ENCODE measurements at places on chromosomes 7 and 10. TPM values are rescaled to one million over a fixed set of nuclear protein-coding genes. Genes with fewer than 3 reads are reported as not detected.

DNA sequence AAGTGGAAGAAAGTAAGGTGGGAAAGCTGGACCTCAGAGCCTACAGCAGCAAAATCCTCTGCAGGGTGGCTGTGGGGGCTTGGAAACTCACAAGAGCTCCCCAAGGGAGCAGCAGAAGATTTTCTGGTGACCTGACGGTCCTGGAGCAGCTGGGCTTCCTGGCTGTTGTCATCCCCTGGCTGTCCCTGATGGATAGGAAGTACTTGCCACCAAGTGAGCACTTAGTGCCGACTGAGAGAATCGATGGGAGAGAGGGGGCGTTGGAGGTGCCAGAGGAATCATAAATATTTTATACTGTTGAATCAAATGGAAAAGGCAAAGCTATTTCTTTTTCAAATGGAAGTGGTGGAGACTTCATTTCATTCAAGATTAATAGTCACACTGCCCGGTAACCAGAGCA is 167.1 kb upstream of the ITGB1 start:
- no peak for DNase-seq

- DNase-seq, result no peak
Observed at GRCh38 chr7:157072361-157072760, 61.9 kb upstream of the MNX1 start.

DNA sequence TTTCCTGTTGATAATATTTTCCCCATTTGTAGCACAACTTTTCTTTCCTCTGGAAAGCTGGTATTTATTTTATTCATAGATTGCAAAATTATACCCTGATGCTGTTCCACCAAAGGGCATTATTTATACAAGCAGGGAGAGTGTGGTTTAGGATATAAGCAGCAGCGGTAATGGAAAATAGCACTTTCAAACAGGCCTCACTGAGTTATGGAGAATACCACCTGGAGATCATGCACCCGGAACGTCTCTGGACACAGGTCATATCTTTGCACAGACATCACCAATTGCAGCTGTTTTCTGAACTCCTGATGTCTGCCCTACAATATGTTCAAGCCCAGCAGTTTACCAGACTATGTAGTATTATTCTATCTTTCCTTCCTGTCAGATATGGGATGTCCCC is 2.0 kb upstream of the CALD1 start:
- DNase-seq, result no peak

DNA sequence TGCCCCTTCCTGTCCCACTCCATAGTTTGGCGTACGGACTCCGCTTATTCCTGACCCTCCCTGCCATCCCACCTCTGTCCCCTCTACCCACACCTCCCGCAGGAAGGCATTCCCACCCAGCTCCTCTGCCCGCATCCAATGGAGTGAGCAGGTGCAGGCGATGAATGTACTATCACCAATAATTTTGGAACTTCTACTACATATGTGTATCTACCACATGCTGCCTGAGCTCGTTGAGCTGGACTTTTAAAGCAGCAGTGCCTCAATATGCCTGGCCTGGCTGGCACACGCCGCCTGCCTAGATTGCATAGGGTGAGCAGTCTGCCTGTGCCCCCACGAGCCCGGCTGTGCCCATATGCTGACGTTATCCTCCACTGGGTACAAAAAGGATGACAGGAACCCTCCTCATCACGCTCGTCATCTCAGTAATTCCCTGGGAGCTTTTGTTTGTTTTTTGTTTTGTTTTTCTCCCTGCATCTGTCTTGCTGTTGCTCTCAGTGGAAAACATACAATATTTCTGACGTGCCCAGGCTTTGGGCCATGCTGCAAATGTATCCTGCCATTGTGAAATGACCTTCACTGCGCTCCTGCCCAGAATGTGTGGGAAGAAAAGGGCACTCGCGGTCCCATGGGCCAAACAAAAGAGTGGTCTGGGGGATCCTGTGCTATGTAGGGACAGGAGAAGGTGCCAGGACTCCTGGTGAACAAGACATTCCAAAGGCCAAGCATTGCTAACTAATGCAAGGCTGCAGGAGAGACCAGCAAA is 302.8 kb downstream of the PTPRN2 start:
- DNase-seq, result no peak

GRCh38 chr7:157139810-157140510 is 1.2 kb downstream of the UBE3C start:
- DNase-seq, result peak; percentile 32

DNA sequence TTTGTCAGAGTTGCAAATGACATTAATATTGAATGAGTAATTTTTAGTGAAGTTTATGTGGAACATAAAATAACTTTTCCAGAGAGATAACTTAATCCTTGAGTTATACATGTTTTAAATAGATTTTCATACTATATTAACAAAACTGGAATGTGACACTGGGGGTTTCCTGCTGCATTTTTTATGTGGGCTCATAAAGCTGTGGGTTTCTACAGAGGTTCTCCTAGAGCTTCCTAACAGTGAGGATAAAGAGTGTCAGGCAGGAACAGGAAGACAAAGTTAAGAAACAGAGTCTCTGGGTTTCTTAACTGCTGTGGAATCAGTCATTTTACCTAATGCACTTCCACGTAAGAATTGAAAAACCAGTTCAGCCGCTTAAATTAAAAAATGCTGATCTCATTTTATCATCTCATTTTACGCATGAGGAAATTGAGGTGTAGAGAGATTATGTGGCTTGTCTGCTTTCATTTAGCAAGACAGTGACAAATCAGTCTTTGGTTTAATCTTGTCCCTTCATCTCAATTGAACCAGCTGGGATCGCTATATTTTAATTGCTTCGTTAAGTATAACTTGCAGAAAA is 5.0 kb downstream of the CD36 start:
- no peak for DNase-seq

DNA sequence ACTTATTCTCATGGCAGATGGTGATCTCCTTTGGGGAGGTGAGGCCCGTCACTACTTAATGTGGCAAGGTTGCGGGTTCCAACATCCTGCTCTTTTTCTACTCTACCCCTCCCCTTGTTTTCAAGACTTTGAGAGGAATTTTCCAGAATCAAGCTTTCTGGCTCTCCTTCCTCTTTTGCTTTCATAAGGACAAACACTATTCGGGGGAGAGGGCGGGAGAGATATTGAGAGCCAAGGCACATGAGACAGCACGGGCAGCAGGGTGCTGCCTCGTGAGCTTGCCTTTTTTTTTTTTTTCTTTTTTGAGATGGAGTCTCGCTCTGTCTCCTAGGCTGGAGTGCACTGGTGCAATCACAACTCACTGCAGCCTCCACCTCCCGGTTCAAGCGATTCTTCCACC is 6.9 kb upstream of the PFKFB3 start:
- no peak for DNase-seq

DNA sequence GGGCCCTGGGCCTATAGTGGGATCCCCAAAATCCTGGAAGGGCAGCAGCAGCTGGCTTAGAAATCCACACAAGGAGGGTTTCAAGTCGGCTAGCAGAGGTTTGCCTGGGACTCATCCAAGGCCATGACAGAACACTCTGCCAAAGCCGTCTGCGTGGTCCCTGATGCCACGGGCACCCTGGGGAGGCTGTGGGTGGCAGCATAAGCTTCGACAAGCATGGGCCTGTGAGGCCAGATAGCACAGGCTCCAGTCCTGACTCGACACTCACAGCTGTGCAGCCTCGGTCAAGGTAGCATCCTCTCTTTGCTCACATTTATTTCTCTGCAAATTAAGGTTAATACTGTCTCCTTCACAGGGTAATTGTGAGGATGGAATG is 138.3 kb downstream of the JCAD start:
- DNase-seq, result no peak

GRCh38 chr7:114832906-114833595 is 88.8 kb upstream of the MDFIC start:
- no peak for DNase-seq

DNA sequence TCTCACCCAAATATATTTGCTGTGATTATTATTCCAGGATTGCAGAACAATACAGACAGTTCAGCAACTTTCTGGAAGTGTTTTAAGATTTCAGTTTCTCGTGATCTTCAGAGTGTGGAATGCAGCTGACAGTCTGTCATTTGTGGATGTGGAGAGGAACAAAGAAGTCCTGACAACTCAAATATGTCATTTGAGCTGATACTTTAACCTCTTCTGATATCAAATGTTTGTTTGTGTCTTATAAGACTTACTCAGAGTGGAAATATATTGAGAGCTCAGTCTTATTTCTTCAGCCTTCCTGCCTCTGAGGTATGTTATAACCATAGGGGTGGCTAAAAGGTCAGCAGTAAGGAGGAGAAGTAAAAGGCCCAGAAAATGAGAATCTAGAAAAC is 96.4 kb downstream of the OSBPL3 start:
- DNase-seq, result no peak

GRCh38 chr10:78512205-78512550 is 478.5 kb downstream of the RPS24 start:
- no peak for DNase-seq

GRCh38 chr10:126334272-126334671 is 54.0 kb downstream of the ADAM12 start:
- no peak for DNase-seq

GRCh38 chr10:24414597-24414996 is 205.7 kb downstream of the KIAA1217 start:
- DNase-seq, result no peak

DNA sequence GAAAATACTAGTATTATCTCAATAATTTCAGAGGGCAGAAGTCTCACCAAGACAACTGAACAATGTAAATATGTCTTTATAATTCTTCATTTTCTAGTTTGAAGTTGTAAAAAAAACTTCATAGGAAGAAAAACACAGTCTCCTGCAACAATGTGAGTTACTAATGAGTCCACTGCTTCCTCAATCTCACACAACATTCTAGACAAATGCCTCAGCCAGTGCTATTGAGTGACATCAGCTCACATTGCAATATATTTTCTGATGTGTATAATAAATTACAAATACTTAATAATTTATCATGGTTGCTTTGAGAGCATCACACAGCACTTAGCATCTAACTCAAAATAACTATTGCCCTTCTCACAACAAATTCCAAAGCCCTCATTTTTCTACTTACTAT is 321.2 kb downstream of the GRM8 start:
- DNase-seq, result no peak

DNA sequence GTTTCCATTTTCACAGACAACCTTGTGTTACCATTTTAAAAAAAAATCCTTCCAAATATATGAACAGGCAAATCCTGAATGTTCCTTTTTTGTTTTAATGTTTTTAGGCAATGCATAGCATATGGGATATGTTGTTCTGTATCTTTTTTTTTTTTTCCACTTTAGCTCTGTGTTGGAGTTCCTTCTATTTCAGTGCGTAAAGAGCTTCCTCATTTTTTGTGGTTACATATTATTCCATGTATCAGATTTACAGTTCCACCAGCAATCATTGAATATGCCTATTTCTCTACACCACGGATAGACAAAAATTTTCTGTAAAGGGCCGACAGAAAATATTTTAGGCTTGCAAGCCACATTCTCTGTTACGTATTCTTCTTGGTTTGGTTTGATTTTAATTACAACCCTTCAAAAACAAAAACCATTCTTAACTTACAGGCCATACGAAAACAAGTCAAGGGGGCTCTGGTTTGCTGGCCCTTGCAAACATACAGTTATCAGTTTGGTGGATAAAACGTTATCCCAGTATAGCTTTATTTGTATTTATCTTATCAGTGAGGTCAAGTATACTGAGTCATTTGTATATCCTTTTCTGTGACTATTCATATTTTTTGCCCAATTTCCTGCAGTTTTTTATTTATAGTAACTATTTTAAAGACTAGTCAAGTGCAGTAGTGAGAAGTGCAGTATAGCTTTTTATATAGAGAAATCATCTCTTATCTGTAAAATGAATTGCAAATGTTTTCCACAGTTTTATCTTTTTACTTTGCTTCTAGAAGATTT is 55.7 kb downstream of the RALA start:
- DNase-seq, result no peak

- no peak for DNase-seq
Observed at GRCh38 chr7:37448011-37448635, 541 bp downstream of the ELMO1 start.

DNA sequence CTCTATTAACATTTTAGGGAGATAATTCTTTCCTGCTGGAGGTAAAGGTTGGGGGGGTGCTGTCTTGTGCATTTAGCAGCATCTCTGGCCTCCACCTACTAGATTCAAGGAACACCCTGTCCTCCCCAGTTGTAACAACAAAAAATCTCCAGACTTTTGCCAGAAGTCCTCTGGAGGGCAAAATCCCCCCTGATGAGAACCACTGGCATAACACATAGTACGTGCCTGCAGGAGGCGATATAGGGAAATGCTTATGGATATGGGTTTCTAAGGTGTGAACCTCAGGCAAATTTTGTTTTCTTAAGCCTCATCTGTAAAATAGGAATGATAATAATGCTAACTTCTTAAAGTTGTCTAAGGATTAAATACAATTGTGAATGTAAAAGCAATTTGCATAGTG is 2.9 kb upstream of the OSBPL3 start:
- no peak for DNase-seq

DNA sequence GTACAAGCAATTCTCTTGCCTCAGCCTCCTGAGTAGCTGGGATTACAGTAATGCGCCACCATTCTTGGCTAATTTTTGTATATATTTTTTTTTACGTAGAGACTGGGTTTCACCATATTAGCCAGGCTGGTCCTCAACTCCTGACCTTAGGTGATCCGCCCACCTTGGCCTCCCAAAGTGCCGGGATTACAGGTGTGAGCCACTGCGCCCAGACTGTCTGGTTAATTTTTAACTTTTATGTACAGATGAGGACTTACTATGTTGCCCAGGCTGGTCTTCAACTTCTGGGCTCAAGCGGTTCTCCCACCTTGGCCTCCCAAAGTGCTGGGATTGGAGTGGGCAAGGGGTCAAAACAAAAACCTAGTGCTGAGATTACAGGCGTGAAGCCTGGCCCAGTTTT is 101.8 kb downstream of the JMJD1C start:
- no peak for DNase-seq

GRCh38 chr7:77348371-77348813 is 67.8 kb downstream of the GSAP start:
- DNase-seq, result no peak

- DNase-seq, result no peak
Observed at GRCh38 chr10:61271127-61271780, 181.9 kb downstream of the TMEM26 start.

GRCh38 chr10:30116041-30116491 is 56.7 kb upstream of the JCAD start:
- DNase-seq, result no peak

Gene CCDC71L
- 16.4 TPM for total RNA-seq

Gene SMKR1
- total RNA-seq, result 1.5 TPM

Gene PLEKHA1
- total RNA-seq, result 62.9 TPM

Gene POLR3A
- total RNA-seq, result 17.6 TPM

Gene PI4K2A
- total RNA-seq, result 9.8 TPM

Gene TM9SF3
- total RNA-seq, result 110 TPM

Gene EVX1
- not detected for total RNA-seq

Gene VDAC2
- 76.9 TPM for total RNA-seq

Gene ABHD11
- total RNA-seq, result 23.9 TPM
